NCI-H524 (cell line): ENCODE measurements at places on chromosomes 7 and 10.

DNA sequence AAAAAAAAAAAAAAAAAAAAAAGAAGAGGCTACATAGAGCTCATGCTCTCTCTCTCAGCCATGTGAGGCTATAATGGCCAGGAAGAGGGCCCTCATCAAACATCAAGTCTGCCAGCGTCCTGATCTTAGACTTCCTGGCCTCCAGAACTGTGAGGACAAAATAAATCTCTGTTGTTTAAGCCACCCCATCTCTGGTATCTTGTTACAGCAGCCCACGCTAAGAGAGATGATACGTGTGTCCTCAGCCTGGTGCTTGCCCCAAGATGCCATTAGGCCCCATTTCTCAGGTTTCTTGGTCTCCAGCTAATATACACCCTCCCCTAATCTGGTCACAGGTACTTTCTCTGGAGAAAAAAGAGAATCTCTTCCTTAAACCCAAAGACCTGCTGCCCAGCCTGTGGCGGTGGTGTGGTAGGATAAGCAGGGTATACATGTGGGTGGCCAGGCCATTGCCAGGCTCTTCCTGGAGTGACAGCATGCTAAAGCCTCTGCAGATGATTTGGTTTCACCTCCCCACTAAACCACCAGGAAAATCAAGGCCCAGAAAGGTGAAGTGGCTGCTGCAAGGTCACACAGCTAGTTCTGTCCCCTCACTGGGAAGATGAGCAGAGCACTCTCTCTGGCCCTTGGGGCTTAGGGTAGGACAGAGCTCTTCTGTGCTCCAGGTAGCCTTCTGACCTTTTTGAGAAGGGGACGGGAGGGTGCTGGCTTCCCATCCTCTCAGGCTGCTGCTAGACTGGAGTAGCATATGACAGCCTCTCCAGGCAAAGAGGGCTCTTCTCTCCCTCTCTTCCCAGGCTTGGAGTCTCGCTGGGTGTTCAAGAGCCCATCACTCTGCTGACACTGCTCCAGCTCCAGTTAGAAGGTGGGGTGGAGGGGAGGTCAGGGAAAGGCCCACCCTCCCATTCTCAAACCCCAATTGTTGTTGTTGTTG is 5.2 kb downstream of the SPOCK2 start:
- no peak for DNase-seq

- DNase-seq, result no peak
Measured at GRCh38 chr7:27873981-27874957, 134.3 kb downstream of the TAX1BP1 start.

DNA sequence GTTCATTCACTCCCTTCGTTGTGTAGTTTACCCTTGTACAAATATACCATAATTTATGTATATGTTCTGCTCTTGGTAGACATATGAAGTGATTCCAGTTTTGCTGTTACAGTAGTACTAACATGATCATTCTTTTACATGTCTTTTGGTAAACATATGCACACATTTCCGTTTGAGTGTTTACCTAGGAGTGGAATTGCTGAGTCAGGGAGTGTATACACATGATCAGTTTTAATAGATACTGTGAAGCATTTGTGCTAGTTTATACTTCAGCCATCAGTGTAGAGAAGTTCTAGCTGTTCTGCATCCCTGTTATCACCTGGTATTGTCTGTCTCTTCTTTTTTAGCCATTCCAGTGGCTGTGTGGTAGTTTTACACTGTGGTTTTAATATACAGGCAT is 34.5 kb upstream of the CYP26C1 start:
- no peak for DNase-seq

DNA sequence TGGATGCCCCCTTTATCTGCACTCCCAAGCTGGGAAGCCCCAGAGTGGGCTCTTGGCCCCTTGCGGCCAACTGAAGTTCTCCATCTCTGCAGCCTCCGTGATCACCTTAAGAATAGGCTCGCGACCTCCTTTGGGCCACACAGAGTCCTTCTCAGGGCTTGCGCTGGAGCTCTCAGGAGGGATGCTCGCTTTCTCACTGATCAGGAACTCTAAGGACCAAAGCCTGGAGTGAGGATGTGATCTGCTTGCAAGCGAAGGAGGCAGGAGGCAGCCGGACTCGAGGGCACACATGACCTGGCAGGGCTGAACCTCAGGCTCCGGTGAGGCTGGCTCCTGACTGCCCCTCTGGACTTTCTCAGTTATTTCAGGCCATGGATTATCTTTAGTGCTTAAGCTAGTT is 192.1 kb upstream of the MKI67 start:
- DNase-seq, result no peak

DNA sequence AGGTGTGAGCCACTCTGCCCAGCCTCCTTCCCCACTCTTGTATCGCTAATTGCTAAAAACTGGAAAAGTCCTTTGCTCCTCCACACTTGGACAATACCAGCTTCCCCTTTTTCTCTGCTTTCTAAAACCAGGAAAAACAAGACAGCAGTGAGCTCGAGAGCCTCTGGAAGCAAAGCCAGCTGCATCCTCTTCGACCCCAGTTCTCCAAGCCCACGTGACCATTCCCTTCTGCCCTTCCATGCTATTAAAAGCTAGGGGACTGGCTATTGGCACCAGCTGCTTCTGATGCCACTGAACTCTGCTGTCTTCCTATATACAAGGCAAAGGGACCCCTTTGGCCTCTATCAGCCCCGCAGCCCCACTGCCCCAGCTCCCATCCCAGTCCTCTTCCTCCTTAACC is 92.2 kb downstream of the SPDYE5 start:
- DNase-seq, result no peak

DNA sequence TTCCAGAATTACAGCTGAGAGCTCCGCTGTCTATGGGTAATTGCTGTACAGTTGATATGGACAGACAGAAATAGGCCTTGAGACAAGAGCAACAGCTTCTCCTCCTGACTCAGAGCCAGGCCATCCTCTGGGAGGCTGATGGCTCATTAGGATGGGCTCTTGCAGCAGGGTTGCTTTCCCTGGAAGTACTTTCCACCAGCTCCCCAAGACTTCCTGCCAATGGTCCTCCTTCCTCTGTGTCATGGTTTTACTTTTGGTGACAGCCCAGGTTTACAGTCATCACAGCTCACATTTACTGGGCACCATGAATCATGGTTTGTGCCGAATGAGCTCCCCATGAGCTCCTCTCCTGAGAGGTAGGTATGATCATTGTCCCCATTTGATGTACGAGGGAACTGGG is 131.8 kb downstream of the HECW1 start:
- no peak for DNase-seq

GRCh38 chr7:1255817-1256340 is 23.2 kb downstream of the UNCX start:
- DNase-seq, result no peak

GRCh38 chr7:107125475-107125874 is 43.3 kb upstream of the HBP1 start:
- DNase-seq, result peak; percentile 34
